ENCODE measurements at places on chromosomes 1 and 21.

DNA sequence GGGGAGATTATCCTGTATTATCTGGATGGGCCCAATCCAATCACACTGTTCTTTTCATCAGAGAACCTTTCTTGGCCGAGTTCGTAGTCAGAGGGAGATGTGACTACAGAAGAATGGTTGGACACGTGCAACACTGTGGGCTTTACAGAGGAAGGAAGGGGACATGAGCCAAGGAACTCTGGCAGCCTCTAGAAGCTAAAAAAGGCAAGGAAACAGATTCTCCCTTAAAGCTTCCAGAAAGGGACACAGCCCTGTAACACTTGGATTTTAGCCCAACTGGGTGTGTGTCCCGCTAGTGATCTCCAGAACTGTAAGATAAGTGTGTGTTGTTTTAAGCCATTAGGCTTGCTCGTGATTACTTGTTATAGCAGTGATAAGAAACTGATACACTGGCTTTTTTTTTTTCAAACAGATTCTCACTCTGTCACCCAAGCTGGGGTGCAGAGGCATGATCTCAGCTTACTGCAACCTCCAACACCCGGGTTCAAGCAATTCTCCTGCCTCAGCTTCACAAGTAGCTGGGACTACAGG, 53.9 kb upstream of the FBXO28 start:
- DNase-seq: no peak

- no peak for DNase-seq
Observed at GRCh38 chr1:31879981-31880608, 58.1 kb downstream of the PTP4A2 start.

GRCh38 chr1:84771895-84772294, 81.6 kb upstream of the SSX2IP start:
- DNase-seq: no peak

GRCh38 chr1:214632091-214632490, 29.1 kb downstream of the CENPF start:
- DNase-seq: no peak

DNA sequence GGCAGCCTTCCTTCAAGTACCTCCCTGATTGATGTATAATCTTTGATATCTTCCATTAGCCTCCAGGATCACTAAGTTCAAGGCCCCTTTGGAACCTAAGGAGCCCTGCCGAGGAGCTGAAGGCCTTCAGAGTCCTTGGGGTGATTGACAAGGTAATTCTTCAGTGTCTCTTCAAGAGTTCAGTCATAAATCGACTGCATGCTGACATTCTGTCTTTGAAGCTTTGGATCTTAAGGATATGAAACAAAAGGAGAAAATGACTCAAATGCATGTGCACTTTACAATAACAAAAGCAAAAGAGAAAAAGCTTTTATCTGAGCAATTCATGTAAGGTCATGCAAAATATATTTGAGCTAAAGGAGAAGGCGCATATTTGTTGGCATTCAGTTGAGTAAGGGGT, 125.3 kb downstream of the RPS6KC1 start:
- DNase-seq: no peak

GRCh38 chr1:151809985-151810556, 4.9 kb upstream of the LINGO4 start:
- no peak for DNase-seq

GRCh38 chr1:172356620-172357019, 63.9 kb upstream of the C1orf105 start:
- no peak for DNase-seq

- DNase-seq: no peak
Observed at GRCh38 chr1:182368903-182369302, 22.7 kb downstream of the GLUL start.

DNA sequence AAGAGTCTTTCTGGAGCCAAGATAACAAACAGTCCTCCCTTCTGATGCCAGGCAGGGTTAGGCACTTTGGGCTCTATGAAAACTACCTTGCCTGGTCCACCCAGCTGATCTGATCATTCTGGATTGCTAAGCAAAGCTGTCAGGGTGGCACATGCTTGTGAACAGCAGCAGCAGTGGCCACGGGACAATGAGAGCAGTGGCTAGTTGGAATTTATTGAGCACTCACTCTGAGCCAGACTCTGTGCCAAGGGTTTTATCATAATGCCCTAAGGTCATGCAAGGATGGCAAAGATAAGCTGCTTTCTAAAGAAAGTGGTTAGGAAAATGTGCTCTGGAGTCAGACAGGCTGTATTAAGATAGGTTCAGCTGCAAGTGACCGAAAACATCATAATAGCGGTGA, 390.4 kb upstream of the VAMP3 start:
- DNase-seq: no peak

DNA sequence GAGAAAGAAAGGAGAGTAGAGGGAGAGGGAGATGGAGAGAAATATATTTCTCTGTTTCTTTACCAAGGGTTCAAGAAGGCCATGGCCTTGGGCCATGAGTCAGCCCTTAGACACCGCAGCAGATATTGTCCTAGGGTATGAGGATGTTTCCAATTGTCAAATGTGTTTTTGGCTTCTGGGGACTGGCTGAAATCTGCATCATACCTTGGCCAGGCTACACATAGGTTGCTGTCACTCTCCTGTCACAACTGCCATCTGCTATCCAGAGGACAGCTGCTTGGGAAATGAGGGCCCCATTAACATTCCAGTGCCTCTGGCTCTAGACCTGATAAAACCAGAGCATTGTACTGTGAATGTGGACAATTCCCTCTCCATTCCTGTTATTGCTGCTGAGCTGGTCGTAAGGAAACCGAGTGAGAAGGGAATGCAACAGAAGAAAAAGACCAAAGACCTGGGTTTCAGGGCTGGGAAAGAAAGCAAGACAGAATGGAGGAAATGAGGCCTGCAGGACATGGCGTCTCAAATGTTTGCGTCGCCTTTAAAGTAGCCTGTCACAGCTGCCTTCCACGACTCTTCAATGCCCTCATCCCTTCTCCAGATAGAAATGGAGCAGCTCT, 8.8 kb upstream of the PIGC start:
- no peak for DNase-seq

- DNase-seq: no peak
Observed at GRCh38 chr1:111516005-111516535, 12.6 kb upstream of the ADORA3 start.

- DNase-seq: no peak
Observed at GRCh38 chr1:2165646-2166045, 28.9 kb downstream of the FAAP20 start.

DNA sequence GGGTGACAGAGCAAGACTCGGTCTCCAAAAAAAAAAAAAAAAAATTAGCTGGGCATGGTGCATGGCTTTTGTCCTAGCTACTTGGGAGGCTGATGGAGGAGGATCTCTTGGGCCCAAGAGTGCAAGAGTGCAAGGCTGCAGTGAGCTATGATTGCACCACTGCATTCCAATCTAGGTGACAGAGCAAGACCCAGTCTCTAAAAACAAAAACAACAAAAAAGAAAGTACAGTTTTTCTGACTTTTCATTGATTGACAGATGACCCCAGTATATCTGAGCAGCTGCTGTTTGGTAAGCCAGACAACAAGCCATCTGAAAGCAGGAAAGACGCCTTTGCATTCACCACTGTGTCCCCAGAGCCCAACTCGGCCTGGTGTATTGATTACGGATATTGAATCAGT, 10.9 kb upstream of the DPT start:
- no peak for DNase-seq

GRCh38 chr1:165454091-165454610, 9.2 kb upstream of the RXRG start:
- DNase-seq: no peak

DNA sequence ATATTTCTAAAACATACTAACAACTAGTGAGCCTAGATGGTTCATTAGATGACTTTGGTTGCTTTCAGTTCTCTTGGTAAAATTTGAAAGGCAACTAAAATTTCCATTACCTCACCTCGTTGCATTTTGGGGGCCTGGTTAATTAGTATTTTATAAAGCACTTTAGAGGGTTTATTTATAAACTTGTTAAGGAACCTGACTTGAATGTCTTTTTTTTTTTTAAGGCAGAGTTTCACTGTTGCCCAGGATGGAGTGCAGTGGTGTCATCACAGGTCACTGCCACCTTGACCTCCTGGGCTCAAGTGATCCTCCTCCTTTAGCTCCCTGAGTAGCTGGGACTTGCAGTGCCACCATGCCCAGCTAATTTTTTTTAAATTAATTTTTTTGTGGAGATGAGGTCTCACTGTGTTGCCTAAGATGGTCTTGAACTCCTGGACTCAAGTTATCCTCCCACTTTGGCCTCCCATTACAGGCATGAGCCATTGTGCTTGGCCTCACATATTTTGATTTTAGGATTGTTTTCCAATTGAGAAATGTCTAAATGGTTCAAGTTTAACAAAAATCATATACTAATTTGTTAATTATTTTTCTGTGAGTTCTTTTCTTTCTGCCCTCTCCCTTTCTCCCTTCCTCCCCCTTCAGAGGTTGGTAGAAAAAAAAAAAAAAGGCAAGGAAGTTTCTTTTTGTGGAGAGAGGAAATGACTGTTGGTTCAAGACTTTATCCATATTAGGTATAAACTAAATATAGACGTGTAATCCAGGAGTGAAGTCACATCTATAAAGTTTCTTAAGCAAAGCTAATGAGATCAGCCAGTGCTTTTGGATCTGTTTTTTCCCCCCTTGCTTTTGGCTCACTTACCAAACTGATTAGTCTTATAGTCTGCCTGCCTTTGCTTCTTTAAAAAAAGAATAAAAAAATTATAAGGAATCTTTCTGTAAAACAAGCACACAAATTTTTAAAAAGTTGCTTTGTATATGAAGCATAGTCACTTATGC, 24.7 kb downstream of the CLIC4 start:
- DNase-seq: no peak

GRCh38 chr1:188888386-188888785, 1589.3 kb downstream of the BRINP3 start:
- DNase-seq: no peak

GRCh38 chr1:99218572-99218971, 45.7 kb upstream of the PLPPR4 start:
- no peak for DNase-seq

DNA sequence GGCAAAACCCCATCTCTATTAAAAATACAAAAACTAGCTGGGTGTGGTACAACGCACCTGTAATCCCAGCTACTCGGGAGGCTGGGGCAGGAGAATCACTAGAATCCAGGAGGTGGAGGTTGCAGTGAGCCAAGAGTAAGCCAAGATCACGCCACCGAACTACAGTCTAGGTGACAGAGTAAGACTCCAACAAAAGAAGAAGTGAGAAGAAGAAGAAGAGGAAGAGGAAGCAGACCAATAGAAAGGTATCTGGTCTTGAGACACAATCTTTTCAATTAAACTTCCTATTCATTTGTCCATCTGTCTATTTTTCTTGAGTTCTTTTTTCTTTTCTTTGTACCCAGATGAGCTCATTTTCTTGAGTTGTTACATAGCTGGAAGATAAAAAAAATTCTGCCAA, 55.7 kb upstream of the ACADM start:
- DNase-seq: no peak

- no peak for DNase-seq
Observed at GRCh38 chr1:89930579-89930978, 64.3 kb upstream of the ZNF326 start.

GRCh38 chr1:226679262-226679661, 59.8 kb downstream of the ITPKB start:
- no peak for DNase-seq

GRCh38 chr1:162912061-162912667, 51.2 kb upstream of the CCDC190 start:
- DNase-seq: no peak

DNA sequence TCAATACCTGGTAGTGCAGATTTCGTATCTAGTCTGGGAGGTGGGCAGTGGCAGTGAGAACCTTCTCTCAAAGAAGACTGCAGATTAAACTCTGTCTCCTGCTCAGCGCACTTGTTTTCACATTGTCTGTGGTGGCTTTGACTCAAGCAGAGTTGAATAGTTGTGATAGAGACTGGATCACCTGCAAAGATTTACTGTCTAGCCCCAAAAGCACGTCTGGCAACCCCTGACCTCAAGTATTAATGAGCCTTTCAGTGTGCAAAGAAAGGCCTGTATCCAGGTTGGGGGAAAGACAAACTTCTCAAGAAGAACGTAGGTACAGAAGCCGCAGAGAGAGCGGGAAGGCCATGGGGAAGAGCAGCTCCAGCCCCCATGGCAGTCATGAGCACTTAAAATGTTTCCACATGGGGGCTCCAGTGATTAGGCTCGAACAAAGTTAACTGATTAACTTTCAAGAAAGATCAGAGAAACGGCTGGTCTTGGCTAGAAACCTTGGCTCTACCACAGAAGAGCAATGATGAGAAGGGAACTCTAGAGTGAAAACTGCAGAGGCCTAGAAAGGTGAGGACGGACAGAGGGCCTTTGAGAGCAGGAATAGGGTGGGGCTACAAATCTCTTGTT, 15.2 kb downstream of the HENMT1 start:
- DNase-seq: no peak

DNA sequence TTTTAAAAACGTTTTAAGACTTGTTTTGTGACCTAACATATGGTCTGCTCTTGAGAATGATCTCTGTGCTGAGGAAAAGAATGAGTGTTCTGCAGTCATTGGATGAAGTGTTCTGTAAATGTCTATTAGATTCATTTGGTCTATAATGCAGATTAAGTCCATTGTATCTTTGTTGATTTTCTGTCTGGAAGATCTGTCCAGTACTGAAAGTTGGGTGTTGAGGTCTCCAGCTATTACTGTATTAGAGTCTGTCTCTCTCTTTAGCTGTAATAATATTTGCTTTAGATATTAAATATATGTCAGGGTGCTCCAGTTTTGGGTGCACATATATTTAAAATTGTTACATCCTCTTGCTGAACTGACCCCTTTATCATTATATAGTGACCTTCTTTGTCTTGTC, 43.2 kb downstream of the CELF3 start:
- no peak for DNase-seq

DNA sequence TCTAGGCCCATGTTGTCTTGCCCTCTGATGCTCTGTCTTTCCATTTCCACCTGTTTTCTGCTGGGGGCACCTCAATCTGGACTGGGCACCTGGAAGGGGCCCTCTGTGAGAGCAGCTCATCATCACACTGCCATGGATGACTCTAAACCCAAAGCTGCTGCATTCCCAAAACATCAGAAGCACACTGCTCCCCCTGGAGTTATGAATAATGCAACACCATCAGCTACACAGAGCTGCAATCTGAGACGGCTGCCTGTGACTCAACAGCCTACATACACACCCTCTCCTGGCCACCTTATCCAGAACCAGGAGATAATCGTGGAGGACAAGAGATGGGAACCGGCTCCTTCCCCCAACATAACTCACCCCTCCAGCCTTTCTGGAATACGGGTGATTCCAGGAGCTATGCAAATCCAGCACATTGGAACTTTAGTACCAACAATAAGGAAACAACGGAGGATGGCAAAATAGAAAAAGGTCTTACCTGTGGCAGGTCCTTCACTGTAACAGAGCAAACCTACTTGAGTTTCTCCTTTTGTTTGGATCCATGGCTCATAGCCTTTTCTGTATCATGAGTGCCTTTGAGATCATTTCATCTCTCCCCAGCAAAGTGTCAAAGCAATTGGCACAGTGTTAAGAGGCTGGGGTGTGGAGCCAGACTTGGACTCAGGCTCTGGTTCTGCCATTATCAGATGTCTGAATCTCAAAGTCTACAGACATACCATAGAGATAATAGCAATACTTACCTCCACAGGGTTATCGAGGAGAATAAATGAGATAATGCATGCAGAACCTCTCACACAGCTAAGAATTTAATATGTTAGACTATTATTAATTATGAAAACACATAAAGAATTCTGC, 29.3 kb downstream of the AK2 start:
- peak; percentile 57 for DNase-seq
